ENCODE measurements at places on chromosomes 12 and 14.

GRCh38 chr14:39175445-39176262 is 600 bp downstream of the PNN start:
- DNase-seq, result peak; percentile 29

- DNase-seq, result peak; percentile 14
These were observed 37.7 kb downstream of the SLC5A8 start for GRCh38 chr12:101172316-101172715.

DNA sequence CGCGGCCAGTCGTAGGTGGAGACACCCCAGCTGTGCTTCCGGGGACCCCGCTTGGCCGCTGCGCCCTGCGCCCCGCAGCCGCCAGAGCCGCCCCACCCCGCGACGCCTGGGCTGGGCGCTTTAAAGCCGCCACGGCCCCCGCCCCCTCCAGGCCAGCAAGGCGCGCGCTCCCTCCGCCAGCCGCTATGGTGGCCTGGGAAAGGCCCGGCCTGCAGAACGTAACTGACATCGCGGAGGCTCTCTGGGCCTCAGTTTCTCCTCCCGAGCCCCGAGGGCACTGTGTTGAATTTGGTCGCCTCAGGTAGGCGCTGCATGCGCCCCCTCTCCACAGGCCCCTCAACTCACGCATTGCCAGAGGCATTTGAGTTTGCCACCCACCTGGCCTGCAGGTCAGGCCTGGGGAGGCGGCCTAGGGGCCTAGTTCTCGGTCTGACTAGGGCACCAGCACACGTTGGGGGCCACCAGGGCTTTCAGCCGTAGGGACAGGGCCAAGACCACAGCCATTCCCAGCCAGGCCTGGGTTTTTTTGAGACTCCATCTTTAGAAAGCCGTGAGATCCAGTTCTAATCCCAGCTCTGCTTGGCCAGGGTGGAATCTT is at the start of gene NGB:
NGB (minus strand) TSS at position 94 of the 598 bp plus-strand sequence. CDS start 269 bp downstream, outside the sequence.
- no peak for DNase-seq

GRCh38 chr12:52442600-52443061 is 8.5 kb upstream of the KRT75 start:
- peak; percentile 14 for DNase-seq

GRCh38 chr12:60072911-60073310 is 477.1 kb downstream of the SLC16A7 start:
- peak; percentile 27 for DNase-seq

- DNase-seq, result no peak
These were observed 2.6 kb downstream of the KRT84 start for GRCh38 chr12:52382854-52383253.

GRCh38 chr12:4445156-4446101 is at the start of gene FGF6:
Gene FGF6 (minus strand): TSS chr12:4445815. CDS start chr12:4445570, 245 bp downstream.
- no peak for DNase-seq

- peak; percentile 20 for DNase-seq
These were observed 51.3 kb downstream of the LRCOL1 start for GRCh38 chr12:132558861-132559623.

DNA sequence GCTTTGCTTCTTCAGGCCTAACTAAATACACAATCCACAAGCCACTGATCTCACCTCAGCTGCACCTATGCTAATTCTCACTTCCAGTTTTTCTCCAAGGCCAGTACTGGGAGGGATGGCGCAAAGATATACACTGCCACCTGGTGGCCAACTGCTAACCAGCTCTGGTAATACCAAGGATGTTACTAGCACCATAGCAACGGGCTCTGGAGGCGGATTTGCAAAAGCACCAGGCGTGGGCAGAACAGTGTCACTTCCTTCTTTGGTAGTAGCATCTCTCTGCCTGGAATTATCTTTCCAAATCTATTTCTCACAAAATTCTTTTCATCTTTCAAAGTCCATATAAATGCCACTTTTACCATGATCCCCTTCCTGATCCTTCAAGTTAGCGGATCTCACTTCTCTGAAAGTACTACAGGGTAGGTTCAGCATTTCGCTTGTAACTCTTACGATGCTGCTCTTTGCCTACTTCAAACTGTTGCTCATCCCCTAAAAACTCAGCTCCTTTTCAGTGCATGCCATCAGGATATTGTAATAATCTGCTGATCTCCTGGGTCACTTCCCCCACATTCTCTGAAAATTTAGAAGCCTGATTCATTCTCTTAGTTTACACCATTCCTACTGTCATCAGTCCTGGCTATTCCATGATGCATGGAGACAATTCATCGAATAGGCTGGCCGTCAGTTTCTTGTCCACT is 37.1 kb upstream of the FOXJ2 start:
- peak; percentile 91 for DNase-seq

- DNase-seq, result no peak
These were observed 179.6 kb downstream of the TMX1 start for GRCh38 chr14:51419685-51420084.

DNA sequence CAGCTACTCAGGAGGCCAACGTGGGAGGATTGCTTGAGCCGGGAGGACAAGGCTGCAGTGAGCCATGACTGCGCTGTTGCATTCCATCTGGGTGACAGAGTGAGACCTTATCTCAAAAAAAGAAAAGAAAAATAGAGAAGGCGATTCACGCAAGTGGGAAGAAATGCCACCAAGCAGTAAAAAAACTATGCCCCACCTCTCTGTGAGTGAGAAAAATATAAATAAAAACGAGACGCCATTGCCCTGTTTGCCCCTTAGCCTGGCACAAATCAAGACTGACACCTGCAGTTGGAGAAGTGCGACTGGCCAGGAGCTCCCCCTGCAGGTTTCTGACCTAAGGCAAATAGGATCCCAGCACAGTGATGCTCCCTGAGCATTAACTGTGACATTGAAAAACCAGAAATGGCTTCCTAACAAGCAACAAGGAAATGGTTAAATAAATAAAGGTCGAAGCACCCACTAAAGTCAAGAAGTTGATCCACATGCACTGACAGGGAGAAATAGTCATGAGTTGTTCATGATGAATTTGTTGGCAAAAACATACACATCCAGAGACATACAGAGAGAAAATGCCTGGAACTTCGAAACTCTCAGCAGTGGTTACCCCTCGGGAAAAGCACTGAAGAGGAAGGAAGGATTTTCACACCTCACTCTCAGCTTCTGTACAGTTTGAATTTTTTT is 21.1 kb downstream of the GSC start:
- DNase-seq, result peak; percentile 14

DNA sequence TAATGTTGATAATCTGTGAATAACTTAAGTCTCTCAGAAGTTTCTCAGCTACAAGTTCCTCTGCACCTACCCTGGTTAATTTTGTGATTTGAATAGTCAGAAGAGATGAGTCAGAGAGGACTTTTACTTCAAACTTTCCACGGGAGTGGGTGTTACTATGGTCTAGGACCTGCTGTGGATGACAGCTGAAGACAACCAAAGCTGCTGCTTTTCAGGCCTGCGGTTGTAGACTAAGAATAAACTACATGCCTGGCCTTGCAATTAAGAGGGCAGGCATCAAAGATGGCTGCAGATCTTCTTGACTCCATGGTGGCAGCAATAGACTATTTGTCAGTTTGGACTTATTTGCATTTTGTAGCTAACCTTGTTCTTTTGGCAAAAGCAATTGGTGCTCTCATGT is 227.1 kb upstream of the KRR1 start:
- DNase-seq, result peak; percentile 35

GRCh38 chr14:102691763-102692162 is 85.5 kb upstream of the TRAF3 start:
- DNase-seq, result no peak

DNA sequence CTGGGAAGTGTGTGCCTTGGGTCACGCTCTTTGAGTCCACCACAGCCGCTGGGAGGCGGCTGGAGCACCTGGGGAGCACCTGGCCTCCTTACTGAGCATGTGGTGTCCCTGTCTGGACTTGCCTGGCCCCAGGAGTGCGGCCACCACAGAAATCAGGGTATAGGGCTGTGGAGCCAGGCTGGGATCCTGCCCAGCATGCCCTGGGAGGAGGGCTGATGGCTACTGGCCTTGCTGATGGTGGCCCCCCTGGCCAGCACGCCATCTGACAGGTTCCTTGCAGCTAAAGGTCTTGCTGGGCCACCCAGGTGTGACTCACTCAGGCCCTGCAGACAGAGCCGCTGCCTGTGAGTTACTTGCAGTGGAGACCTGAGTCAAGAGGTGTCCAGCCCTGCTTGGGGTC is 6.0 kb downstream of the ULK1 start:
- DNase-seq, result peak; percentile 24

Measured in iris pigment epithelial cell (primary cell).